H9 (cell line): ENCODE measurements at places on chromosomes 7 and 10. TPM values are rescaled to one million over a fixed set of nuclear protein-coding genes. Genes with fewer than 3 reads are reported as not detected.

DNA sequence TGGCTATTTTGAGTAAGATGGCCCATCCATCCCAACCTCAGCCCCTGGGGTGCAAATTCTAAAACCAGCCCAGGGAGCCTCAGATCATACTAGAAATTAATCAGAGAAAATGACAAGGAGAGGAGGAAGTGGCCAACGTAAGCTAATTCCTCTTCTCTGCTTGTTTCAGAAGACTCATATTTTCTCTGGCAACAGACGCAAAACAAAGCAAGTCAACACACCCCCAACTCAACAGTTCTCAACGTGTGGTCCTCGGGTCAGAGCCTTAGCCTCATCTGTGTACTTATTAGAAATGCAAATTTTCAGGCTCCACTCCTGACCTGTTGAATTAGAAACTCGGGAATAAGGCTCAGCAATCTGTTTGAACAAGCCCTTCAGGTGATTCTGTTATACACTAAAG is 413.9 kb upstream of the AUTS2 start:
- H3K27ac ChIP-seq, result no peak overlapping the region
- H3K36me3 ChIP-seq, result no peaks in the 10 kb centered on the region; the same call in 2 of the 3 replicates
- DNase-seq, result no peak
- no peaks in the 10 kb centered on the region for H3K27me3 ChIP-seq
- no peaks in the 10 kb centered on the region for H3K4me1 ChIP-seq
- H3K4me3 ChIP-seq, result no peak overlapping the region

GRCh38 chr7:50685135-50686065 is 97.3 kb downstream of the GRB10 start:
- H3K27ac ChIP-seq, result no peak overlapping the region
- H3K36me3 ChIP-seq, result peaks cover 33% of the 10 kb centered on the region
- H3K4me3 ChIP-seq, result no peak overlapping the region

GIMAP2 gene
- total RNA-seq, result not detected in 2 replicates

- peak; percentile 93 for DNase-seq
- no peak overlapping the region; the same call in 2 of the 3 replicates for H3K4me3 ChIP-seq
- no peaks in the 10 kb centered on the region for H3K27me3 ChIP-seq
- H3K36me3 ChIP-seq, result no peaks in the 10 kb centered on the region
Observed at GRCh38 chr10:14185316-14186045, 145.2 kb downstream of the FRMD4A start.

- no peaks in the 10 kb centered on the region for H3K27me3 ChIP-seq
- no peak for DNase-seq
- H3K27ac ChIP-seq, result no peak overlapping the region
- H3K4me1 ChIP-seq, result peaks cover 4% of the 10 kb centered on the region; the same call in 1 of the 2 replicates
- peaks cover 11% of the 10 kb centered on the region; the same call in 1 of the 2 replicates for H3K36me3 ChIP-seq
Observed at GRCh38 chr7:133934977-133935330, 192.2 kb upstream of the LRGUK start.

DNA sequence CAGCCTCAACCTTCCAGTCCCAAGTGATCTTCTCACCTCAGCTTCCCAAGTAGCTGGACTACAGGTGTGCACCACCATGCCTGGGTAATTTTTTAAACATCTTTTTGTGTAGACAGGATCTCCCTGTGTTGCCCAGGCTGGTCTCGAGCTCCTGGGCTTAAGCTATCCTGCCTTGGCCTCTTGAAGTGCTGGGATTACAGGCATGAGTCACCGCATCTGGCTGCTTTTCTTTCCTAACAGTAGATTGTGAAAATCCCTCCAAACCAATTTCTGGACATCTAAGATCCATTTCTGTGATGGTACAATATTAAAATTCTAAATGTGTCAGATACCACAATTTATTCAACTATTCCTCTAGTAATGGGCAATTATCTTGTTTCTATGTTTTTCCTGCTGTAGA is 38.7 kb downstream of the RAB18 start:
- H3K27me3 ChIP-seq, result no peaks in the 10 kb centered on the region
- DNase-seq, result no peak
- no peaks in the 10 kb centered on the region for H3K4me1 ChIP-seq
- H3K27ac ChIP-seq, result no peak overlapping the region

GRCh38 chr7:151711435-151711872 is 165.5 kb downstream of the PRKAG2 start:
- H3K4me1 ChIP-seq, result no peaks in the 10 kb centered on the region
- no peak for DNase-seq
- H3K27ac ChIP-seq, result no peak overlapping the region
- H3K36me3 ChIP-seq, result no peaks in the 10 kb centered on the region
- no peaks in the 10 kb centered on the region for H3K27me3 ChIP-seq
- H3K4me3 ChIP-seq, result no peak overlapping the region

CTBP2 gene
- total RNA-seq, result 212 and 218 TPM in 2 replicates

GRCh38 chr10:111076191-111076681 is 593 bp upstream of the ADRA2A start:
- no peak overlapping the region for H3K27ac ChIP-seq
- peak overlapping the region; percentile 82 for H3K4me3 ChIP-seq
- H3K27me3 ChIP-seq, result peaks cover 28% of the 10 kb centered on the region; the same call in 1 of the 2 replicates
- no peaks in the 10 kb centered on the region for H3K4me1 ChIP-seq
- peak; percentile 91 for DNase-seq

DNA sequence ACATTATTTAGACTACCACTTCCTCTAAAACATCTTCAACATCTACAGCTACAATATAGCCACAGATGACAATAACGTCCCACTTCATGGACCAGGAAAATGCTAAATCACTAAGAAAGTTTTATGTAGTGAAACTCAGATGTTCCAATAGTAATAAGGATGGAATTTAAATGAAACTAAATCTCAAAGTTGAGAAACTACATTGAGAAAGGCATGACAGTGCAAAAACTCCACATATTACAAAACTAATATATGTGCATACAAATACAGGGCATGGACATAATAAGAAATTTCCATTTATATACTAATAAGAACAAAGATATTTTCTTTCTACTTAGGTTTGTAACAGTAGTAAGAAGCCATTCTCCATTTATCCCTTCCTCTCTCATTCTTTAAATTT is 31.1 kb downstream of the POT1 start:
- peaks cover 24% of the 10 kb centered on the region for H3K36me3 ChIP-seq
- no peaks in the 10 kb centered on the region for H3K4me1 ChIP-seq
- H3K27ac ChIP-seq, result no peak overlapping the region
- DNase-seq, result no peak
- H3K27me3 ChIP-seq, result no peaks in the 10 kb centered on the region

ZNF398 gene
- total RNA-seq, result 62.1 and 62.4 TPM in 2 replicates

RAMP3 gene
- total RNA-seq, result 0.63 and 0.66 TPM in 2 replicates

GRCh38 chr7:28698840-28699239 is 259.3 kb downstream of the TRIL start:
- no peak for DNase-seq
- H3K4me1 ChIP-seq, result peaks cover 3% of the 10 kb centered on the region; the same call in 1 of the 2 replicates
- H3K27me3 ChIP-seq, result no peaks in the 10 kb centered on the region
- H3K36me3 ChIP-seq, result no peaks in the 10 kb centered on the region

DNA sequence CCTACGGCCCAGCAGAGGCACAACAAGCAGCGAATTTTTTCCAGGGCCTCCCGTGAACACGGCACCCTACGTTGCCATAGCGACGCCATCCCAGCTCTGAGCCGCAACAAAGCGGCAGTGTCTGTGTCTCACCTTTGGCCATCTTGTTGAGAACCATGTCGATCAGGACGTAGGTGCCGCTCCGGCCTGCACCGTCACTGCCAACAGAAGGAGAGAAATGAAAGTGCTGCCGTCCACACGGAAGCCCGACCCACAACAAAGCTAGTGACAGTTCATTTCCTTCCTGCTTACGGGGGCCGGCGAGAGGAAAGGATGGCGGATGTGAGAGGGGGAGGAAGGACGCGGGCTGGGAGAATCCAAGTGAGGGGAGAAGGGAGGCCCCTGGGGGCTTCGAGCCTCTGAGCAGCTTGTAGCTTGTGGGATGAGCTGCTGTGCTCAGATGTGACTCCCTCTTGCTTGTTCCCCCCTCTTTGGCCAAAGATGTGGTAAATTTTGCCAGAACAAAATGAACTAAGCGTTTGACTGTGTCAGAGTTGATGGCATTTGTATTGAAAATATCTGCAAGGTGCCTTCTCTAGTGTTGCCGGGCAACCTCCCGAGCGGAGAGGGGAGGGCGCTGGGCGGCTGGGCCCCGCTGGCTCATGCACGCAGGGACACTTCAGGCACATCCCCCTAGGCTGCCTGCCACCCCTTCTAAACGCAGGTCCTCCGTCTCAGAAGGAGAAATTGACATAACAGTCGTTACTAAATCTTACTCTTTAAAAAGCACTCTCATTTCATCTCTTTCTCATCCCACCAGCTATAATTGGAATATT is 232.2 kb downstream of the DNAJB6 start:
- H3K4me1 ChIP-seq, result no peaks in the 10 kb centered on the region
- DNase-seq, result peak; percentile 63
- H3K27ac ChIP-seq, result no peak overlapping the region

- H3K4me3 ChIP-seq, result no peak overlapping the region
- no peak for DNase-seq
- H3K27me3 ChIP-seq, result no peaks in the 10 kb centered on the region
Observed at GRCh38 chr10:23472181-23472580, 33.3 kb downstream of the OTUD1 start.
